Progenitor cell of endocrine pancreas (in vitro differentiated cells): ENCODE measurements at places on chromosomes 7 and 10. TPM values are rescaled to one million over a fixed set of nuclear protein-coding genes. Genes with fewer than 3 reads are reported as not detected.

Gene SP8
- 1.1 and 2.1 TPM in 2 replicates for total RNA-seq

Gene GLI3
- total RNA-seq: 9.0 and 15.0 TPM in 2 replicates

Gene NAT16
- not detected in 2 replicates for total RNA-seq

Gene SEC23IP
- total RNA-seq: 67.8 and 75.6 TPM in 2 replicates

GRCh38 chr10:86707505-86707904 lies 39.2 kb downstream of the LDB3 start:
- no peak for DNase-seq

- DNase-seq: no peak
These were observed 114.0 kb downstream of the RAB18 start for GRCh38 chr10:27618036-27618615.

GRCh38 chr10:100522945-100523344 lies 3.3 kb upstream of the SEC31B start:
- no peak for DNase-seq

DNA sequence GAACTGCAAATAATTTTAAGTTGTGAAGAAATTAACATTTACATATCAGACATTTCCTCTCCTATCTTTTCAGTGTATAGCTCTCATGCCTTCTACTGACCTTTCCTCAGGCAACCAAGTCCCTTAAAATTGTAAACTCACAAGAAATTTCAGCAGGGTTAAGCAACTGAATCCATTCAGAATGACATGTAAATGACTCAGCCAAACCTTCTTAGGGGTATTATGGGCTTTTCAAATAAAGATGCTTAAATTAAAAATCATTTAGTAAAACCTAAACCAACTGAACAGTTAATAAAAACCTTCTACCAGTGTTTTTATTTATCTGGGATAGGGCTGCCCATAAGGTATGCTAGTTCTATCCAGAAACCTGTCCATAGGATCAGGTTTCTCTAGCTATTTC lies 20.7 kb downstream of the WAPL start:
- DNase-seq: no peak

GRCh38 chr10:7547206-7547605 lies 119.6 kb downstream of the ITIH5 start:
- no peak for DNase-seq
